T-cell (primary cell): ENCODE measurements at places on chromosomes 7 and 10. TPM values are rescaled to one million over a fixed set of nuclear protein-coding genes. Genes with fewer than 3 reads are reported as not detected.

DNA sequence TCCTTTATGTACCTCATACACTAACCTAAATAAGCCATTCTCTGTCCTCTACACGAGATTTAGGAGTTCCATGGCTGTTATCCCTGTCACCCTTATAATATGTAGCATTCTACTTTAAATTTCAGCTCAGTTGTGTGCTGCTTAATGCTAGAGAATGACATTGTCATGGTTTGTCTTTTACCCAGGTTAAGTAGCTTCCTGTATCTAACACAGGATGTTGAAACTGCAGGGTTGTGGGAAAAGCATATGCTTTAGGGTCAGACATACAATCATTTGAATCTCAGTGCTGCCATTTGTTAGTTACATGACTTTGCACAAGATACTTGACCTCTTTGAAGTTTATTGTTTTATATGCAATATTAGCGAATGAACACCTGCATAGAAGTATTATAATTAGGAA lies 235.1 kb upstream of the CACNA2D1 start:
- no peak for DNase-seq

DNA sequence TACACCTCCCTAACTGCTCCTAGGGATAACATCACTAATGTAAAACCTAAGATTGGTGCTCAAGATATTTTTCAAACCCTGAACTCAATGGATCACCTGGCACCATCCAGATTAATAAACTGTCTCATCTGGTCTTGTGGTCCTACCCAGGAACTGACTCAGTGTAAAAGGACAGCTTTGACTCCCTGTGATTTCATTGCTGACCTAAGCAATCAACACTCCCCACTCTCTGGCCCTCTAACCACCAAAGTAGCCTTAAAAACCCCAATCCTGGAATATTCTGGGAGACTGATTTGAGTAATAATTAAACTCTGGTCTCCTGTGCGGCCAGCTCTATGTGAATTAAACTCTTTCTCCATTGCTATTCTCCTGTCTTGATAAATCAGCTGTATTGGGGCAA lies 6.2 kb upstream of the USP54 start:
- no peak for DNase-seq

GRCh38 chr7:112571852-112572607 lies 91.2 kb downstream of the LSMEM1 start:
- DNase-seq = no peak

DNA sequence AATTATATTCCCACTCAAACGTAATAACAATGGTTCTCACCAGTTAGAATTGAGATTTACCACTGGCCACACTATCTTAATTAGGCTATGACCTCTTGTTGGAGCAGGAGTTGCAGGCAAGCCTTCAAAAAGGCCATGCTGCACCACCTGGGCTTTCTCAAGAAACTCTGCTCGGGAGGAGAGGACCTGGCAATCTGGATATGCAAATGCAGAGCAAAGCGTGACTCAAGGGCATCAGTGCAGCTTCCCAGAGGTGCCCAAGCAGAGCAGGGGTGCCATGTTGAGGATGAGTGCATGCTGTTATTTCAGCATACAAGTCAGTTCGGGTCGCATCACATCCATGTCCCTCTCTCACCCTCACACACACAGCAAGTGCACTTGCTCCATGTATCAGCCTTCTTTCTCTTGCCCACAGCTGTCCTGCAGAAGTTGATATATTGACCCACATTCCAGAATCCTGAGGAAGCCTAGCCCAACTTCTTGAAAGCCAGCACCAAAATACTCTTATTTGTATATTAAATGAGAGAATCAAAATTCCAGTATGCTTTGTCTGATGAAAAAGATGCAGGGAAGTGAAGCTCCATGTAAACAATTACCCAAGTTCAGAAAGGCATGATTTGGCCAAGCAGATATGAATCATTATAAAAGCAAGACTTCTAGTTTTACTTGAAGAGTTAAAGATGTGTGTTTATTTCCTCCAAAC lies 55.7 kb upstream of the IL6 start:
- no peak for DNase-seq

NPC1L1 gene
- not detected for total RNA-seq
